ENCODE measurements at places on chromosomes 12 and 14. TPM values are rescaled to one million over a fixed set of nuclear protein-coding genes. Genes with fewer than 3 reads are reported as not detected.

Gene SLC7A7
- total RNA-seq = 0.43 TPM

Gene MYH6
- total RNA-seq = not detected

Gene CLEC6A
- total RNA-seq = 0.17 TPM

Gene SDR9C7
- total RNA-seq = not detected

Gene PPM1H
- total RNA-seq = not detected

Gene SLC38A4
- total RNA-seq = not detected

Gene SELPLG
- 229 TPM for total RNA-seq

Gene PLEKHG7
- total RNA-seq = not detected

Gene SYT1
- not detected for total RNA-seq

Gene IGFBP6
- total RNA-seq = not detected

Gene TTC6
- total RNA-seq = not detected

Gene IFNG-AS1
- 0.71 TPM for total RNA-seq

Gene PEX5
- 22.2 TPM for total RNA-seq

Gene RNASE3
- total RNA-seq = not detected

Gene C3AR1
- 2.3 TPM for total RNA-seq

Gene KCNH3
- total RNA-seq = 1.8 TPM

Gene FAR2
- total RNA-seq = 17.1 TPM

Gene EID3
- total RNA-seq = 5.5 TPM

Gene TGFB3
- 1.9 TPM for total RNA-seq

Gene RPS29
- 2,152 TPM for total RNA-seq

Gene COL2A1
- not detected for total RNA-seq

Gene CCDC175
- total RNA-seq = not detected

Gene NOVA1
- not detected for total RNA-seq

Gene FGF23
- not detected for total RNA-seq

Gene MYO1A
- total RNA-seq = 0.43 TPM

Gene STON2
- 0.29 TPM for total RNA-seq

Gene RNF212B
- total RNA-seq = not detected

Gene CMTM5
- total RNA-seq = not detected

Gene ZNF891
- total RNA-seq = 3.4 TPM

Gene PPFIA2
- not detected for total RNA-seq

Gene TMEM63C
- 0.10 TPM for total RNA-seq

Gene TPPP2
- not detected for total RNA-seq

Gene KCNA5
- not detected for total RNA-seq

Gene KMT2D
- 94.9 TPM for total RNA-seq

Gene ABCC9
- total RNA-seq = not detected

Gene PDE6H
- total RNA-seq = not detected

Gene ACSM4
- total RNA-seq = not detected

Gene GARIN6
- not detected for total RNA-seq

Gene KLRC2
- not detected for total RNA-seq

Gene RNU4-1
- 2,200 TPM for total RNA-seq

Gene MANSC1
- total RNA-seq = 0.14 TPM

Gene MYF6
- total RNA-seq = not detected

Gene KRT83
- not detected for total RNA-seq
